NCI-H2107 (cell line): ENCODE measurements at places on chromosomes 12 and 14.

- no peak for DNase-seq
Observed at GRCh38 chr12:121034616-121035305, 4.3 kb downstream of the OASL start.

DNA sequence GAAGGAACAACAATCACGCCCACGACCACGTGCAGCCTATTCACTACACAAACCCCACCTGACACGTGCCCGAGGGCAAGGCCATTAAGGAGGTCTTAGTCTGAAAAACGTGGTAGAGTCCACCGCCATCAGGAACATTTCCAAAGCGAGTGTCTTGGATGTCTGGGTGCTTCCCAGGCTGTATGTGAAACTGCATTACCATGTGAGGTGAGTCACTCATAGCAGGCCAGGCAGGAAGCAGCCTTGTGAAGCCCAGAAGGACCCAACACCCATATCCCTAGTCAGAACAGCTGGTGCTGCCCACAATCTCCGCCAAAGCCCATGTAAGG, 3.3 kb upstream of the KRT79 start:
- DNase-seq, result no peak

DNA sequence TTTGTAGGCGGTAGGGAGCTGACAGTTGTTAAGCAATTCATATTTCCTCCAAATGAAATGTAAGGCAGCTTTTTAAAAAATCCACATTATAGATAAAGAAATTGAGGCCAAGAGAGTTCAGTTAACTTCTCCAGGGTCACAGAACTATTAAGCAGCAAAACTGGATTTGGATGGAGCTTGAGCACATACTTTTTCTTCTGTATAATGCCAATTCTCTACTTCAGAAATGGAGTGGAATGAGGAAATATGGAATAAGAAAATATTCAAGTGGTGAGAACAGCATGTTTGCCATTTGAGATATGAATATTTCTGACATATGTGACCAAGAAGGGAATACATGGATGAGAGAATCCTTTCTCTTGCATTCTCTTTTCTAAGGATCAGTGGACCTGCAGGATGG, 233.1 kb downstream of the FOXG1 start:
- DNase-seq, result no peak

- DNase-seq, result no peak
Observed at GRCh38 chr14:53608369-53608768, 348.3 kb downstream of the BMP4 start.

DNA sequence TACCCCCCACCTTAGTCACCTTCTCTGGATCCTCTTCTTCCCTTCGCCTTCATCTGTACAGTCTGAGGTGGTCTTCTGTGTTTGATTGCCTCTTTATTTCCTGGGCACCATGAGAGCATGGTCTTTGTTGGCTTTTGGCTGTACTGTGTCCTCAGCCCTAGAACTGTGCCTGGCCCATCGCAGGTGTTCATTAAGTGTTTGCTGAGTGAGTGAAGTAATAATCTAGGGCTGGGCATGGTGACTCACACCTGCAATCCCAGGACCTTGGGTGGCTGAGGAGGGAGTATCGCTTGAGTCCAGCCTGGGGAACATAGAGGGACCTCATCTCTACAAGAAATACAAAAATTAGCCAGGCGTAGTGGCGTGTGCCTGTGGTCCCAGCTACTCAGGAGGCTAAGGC, 13.9 kb downstream of the ALDH2 start:
- DNase-seq, result no peak

- no peak for DNase-seq
Observed at GRCh38 chr12:77161944-77162343, 96.6 kb upstream of the E2F7 start.

- DNase-seq, result no peak
Observed at GRCh38 chr14:84783511-84783910, 746.4 kb upstream of the FLRT2 start.
